ENCODE measurements at places on chromosomes 1 and 21.

- no peak for DNase-seq
These were observed 211.4 kb upstream of the GREM2 start for GRCh38 chr1:240823357-240823756.

DNA sequence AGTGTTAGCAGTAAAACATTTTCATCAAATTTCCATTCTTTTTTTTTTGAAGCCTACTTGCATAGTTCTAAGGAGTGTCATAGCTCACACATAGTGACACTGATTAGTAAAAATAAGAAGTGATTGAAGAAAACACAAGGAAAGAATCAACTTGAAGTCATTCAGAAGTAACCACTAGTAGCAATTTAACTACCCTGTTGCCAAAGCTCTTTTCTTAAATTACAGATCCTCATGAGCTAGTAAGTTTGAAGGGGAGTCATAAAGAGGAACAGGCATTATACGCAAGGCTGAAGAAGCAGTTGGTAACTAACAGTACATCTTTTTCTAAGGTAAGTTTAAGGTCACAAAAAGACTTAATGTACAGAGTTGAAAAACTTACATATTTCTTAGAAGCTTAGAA, 332.2 kb downstream of the CHRM3 start:
- DNase-seq = no peak

- DNase-seq = no peak
These were observed 789 bp upstream of the PTPN14 start for GRCh38 chr1:214552174-214552608.

DNA sequence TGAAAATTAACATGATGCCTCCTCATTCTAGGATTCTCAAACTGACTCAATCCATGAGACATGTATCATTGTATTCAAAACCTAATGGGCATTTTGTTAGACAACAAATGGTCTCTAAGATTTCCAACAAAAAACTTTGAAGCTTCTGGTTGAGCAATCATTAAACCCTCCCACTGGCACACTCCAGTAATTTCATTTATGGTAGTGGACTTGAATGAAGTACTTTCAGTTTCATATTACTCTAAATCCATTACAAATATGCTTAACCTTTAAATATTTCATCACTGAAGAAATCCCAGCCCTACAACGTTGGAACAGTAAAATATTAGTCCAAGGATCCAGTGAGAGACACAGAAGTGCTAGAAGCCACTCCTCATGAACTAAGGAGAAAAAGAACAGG, 43.5 kb downstream of the GBP6 start:
- DNase-seq = no peak

DNA sequence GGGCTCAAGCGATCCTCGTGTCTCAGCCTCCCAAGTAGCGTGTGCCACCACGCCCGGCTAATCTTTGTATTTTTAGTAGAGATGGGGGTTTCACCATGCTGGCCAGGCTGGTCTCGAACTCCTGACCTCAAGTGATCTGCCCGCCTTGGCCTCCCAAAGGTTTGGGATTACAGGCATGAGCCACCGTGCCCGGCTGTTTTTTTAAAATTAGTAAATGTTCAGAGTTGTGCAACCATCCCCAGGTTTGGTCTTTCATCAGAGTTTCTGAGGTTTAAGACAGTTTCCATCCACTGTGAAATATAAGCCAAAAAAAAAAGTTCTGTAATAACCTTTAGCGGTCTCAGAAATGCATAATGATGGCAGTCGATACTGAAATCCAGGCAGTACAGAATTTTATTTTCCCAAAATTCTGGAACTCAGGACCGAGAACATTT, 550 bp upstream of the SYT11 start:
- no peak for DNase-seq

GRCh38 chr1:205545991-205546390, 41.5 kb downstream of the CDK18 start:
- no peak for DNase-seq

GRCh38 chr1:44512313-44512885, 107.3 kb downstream of the RNF220 start:
- DNase-seq = peak; percentile 30

DNA sequence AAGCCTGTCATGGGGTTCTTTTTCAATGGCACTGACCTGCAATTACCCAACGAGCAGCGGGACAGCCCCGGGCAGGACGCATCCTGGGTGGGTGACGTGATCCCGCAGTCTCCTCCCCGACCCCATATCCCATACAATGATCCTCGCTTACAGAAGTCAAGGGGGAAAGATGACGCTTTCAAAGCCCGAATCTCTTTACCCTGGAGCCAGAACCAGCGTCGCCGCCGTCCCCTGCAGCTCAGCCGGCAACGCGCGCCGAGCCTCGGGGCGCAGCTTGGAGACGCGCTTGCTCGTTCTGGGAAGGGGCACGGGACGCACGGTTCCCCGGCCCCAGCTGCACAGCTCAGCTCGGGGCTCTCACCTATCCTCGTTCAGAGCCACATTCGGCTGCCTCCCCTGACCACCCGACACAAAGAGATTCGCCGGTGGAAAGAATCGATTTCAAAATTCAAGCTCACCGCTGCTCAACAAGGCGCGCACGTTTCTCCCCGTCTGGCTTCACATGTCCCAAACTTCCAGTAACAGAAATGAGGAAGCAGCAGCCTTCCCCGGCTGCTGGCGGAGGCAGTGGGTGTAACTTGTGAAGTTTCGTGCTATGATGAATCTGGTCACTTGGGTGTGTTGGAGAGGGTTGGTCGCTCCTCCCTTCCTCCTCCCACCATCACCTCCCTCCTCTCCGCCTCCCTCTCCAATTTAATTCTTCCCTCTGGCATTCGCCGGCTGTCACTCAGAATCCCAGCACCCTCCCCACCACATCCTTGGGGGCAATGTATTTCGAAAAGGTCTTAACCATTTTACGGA, at the start of gene TIAM1:
Gene TIAM1, minus strand, starts transcription at position 582 of the 801 bp plus-strand sequence. CDS start 77,289 bp downstream, outside the sequence.
- DNase-seq = peak; percentile 26

DNA sequence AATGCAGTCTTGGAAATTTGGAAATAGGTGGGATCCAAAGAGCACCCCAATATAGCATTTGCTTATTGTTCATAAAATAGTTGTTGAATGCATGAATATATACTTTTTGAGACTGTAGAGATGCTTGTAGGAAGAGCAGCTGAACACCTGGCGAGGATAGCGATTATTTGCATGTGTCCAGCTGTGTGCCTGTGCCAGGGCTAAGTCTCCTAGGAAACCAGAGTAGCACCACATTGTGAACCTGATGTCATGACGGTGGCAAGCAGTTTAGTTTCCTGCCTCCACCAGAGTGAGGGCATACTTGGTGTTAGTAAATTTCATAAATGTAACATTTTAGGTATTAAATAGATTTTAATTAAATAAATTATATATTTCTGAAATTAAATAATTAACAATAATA, 37.3 kb upstream of the IRF2BP2 start:
- no peak for DNase-seq

GRCh38 chr1:157948312-157949073, 45.0 kb upstream of the KIRREL1 start:
- DNase-seq = no peak

- DNase-seq = no peak
These were observed 18.7 kb downstream of the CTSK start for GRCh38 chr1:150789396-150789795.

GRCh38 chr1:113534130-113534817, 144.0 kb downstream of the MAGI3 start:
- no peak for DNase-seq

DNA sequence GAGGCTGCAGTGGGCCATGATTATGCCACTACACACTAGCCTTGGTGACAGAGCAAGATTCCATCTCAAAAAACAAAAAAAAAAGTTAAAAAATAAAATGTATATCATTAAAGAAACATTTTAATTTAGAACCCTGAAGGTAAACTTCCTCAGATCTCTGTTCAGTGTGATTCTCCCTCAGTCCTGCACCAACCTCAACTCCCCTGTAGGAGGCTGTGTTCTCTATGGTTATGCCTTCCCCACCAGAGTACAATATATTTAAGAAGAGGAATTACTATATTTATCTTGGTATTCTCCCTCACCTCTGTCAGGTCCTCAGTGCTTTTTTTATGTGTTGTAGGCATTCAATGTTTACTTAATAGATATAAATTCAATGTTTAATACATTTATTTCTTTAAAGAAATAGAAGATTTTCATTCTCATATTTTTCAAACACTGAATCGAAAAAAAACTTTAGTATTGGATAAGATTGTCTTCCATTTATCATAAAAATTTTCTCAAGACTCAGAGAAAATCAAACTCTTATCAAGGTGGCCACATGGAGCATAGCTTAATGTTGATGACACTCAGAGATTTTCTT, 4.8 kb upstream of the LRRC8B start:
- DNase-seq = no peak

GRCh38 chr21:35051287-35051818, 2.3 kb upstream of the RUNX1 start:
- peak; percentile 75 for DNase-seq

GRCh38 chr21:21051109-21052055, 53.2 kb downstream of the NCAM2 start:
- DNase-seq = no peak

DNA sequence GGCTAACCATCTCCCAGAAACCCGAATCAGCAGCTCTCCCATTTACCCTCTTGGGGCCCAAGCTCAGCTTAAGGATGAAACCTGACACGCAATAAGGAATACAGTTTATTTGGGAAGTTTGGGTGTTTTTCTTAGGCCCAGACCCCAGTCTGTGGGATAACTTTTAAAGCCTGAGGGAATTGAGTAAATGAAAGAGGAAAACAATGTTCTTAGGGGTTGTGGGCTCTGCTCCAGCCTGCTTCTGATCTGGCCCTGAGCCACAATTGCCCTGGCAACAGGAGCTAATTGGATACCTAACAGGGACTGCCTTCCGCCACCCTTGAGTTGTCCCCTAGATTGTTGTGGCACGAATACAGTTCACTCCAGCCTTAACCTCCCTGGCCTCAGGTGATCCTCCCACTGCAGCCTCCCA, 20.1 kb downstream of the DYRK3 start:
- DNase-seq = no peak

DNA sequence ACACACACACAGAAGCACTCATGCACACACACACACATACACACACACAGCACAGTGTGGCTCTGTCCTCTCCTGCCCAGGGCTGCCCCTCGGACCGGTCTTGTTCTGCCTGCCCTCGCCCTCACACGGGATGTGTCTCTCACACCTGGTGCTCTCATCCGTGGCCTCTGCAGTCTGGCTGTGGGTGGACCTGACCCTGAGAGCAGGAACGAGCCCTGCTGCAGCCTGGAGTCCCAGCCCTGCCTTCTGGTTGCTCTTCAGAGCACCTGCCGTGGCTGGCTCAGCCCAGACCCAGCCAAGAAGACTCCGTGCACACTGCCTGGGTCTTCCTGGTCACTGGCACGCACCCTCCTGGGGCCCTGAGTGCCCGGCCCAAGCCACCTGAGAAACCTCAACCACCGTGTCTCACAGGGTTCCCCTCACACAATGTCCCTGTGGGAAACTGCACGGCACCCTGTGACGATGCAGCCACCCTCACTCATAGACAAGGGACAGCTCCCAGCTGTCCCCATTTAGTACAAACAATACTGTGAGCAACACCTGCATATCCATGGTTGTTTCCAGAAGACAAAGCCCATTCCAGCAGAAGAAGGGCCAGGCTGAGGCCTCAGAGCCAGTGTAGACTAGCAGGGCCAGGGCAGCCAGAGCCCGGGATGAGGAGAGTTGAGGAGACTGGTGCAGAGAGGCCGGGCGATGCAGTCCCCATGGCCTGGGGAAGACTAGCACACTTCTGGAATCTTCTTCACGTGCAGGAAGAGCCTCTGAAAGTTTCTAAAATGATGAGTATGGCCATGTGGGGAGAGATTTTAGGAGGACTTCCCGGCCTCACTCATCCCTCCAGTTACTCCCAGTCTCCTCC, 234.0 kb downstream of the NPHP4 start:
- DNase-seq = no peak

GRCh38 chr1:7006996-7007871, 222.0 kb downstream of the CAMTA1 start:
- no peak for DNase-seq

GRCh38 chr1:35461966-35462651, 95.1 kb downstream of the KIAA0319L start:
- DNase-seq = no peak

Measured in activated naive CD4-positive, alpha-beta T cell treated with anti-CD3 and anti-CD28 coated beads, Interleukin-2, amount 50 U/mL, for 72 hours (primary cell).